Stimulated activated CD4-positive, alpha-beta T cell treated with anti-CD3 and anti-CD28 coated beads, Interleukin-1b, Interleukin-23, amount 100 ng/mL, for 48 hours (primary cell): ENCODE measurements at places on chromosomes 5 and 9.

DNA sequence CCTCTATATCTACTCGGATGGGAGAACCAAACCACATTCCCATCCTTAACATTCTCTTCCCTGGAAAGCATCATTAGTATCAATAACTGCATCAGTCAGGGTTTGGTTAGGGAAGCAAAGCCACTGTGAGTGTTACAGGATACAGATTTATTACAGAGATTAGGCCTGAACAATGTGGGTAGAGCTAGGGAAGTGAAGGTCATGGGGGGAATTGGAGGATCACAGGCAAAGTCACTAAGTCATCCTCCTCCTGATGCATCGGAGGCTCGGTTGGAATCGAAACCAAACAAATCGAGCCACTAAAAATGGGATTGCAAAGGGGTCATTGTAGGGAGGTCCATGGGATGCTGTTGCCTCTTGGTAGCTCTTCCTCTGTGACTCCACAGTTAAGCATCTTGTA, 61.8 kb upstream of the ZBTB43 start:
- DNase-seq: no peak

DNA sequence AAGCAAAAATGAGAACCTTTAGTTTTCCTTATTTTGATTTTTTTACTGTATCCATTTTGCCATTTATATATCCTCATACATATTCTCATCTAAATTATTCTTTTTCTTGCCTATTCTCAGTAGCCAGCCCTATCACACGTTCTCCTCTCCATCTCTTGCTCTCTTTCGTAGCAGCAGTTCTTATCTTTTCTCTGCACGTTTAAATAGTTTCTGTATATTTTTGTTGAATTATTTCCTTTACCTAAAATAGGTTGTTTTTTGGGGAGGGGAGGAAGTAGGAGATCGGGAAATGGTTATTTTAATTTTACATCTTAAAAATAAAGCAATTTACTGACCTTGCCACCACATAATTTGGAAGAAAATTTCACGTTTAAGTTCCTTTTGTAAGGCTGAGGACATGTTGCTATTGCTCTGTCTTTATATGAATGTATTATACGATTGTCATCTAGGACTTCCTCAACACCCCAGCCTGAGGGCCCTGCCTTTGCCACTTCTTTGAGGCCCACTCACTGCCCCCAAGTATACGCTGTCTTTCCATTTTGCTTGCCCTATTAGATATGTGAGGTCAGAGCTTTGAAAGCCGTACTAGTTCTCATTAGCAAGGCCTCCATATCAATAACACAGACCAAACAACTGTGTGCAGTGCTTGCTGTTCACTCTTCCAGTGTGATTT, 140.3 kb downstream of the GNAQ start:
- DNase-seq: no peak

DNA sequence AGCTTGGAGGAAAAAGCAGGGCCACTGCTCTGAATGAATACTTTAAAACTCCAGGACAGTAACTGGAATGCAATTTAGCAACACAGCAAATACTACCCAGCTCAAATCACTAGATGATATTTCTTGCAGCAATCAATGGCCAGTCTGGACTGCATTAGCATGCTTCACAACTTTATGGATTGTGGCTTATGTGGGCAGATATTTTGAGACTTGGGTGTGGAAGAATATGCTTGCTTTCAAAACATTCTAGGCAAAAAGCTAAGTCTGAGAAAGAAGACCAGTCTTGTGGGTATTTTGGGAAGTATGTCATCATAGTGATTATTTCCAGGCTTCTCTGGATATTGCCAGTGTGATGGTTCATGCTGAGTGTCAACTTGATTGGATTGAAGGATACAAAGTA, 3.1 kb downstream of the RANBP3L start:
- no peak for DNase-seq

- DNase-seq: no peak
Measured at GRCh38 chr5:79602889-79603288, 9.4 kb upstream of the TENT2 start.

- DNase-seq: no peak
Measured at GRCh38 chr9:91533382-91533781, 109.8 kb upstream of the NFIL3 start.

GRCh38 chr9:114910541-114910940, 19.9 kb downstream of the TNFSF8 start:
- no peak for DNase-seq

- DNase-seq: no peak
Measured at GRCh38 chr9:125343518-125344275, 82.1 kb downstream of the GAPVD1 start.

DNA sequence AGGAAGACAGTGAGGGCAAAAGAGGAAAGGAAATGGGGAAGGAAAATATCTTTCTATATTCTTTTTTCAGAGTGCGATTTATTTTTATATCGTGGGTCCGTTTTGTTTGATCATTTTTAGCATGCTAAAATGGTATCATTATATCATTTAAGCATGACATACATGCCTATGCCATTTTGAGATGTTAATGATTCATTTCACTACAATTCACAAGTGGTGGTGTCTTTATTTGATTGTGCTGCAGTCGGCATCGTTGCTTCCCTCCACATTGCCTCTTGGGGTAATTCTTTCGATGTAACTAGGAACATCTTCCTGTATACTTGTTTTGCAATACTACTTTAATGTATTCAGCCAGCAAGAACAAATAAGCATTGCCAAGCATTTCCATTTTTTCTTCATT, 145.2 kb downstream of the CFAP90 start:
- no peak for DNase-seq

- DNase-seq: peak; percentile 28
Measured at GRCh38 chr9:94870793-94871558, 144.5 kb downstream of the AOPEP start.

DNA sequence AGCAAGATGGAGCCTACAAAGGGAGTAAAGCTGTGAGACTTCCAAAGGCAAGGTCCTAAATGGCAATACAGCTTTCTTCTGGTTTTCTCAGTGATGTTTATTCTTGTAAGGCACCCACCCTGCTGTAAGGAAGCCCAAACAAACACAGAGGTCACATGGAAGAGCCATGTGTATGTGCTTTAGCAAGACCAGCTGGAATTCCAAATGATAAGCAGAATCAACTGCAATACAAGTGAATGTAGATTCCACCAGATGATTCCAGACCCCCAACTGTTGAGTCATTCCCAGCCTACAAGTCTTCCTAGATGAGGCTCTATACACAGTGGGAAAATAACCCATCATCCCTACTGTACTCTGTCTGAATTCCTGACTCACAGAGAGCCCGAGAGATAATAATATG, 122.8 kb downstream of the DEPDC1B start:
- DNase-seq: no peak

DNA sequence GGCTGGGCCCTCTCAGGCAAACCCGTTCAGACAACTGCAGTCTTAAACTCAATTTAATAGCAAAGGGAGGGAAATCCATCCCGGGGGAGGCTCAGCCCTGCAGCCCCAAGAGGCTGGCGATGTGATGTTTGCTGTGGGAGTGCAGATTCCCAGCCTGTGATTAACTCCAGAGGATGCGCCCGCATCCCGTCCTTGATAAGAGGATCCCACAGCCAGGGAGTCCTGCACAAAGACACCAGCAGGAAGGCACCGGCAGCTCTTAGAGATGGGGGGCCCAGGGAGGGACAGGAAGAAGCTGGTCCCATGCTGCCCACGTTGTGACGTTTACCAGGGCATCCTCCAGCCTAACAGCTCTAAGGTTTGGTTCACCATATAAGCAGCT, 64.7 kb downstream of the MRPL36 start:
- no peak for DNase-seq

DNA sequence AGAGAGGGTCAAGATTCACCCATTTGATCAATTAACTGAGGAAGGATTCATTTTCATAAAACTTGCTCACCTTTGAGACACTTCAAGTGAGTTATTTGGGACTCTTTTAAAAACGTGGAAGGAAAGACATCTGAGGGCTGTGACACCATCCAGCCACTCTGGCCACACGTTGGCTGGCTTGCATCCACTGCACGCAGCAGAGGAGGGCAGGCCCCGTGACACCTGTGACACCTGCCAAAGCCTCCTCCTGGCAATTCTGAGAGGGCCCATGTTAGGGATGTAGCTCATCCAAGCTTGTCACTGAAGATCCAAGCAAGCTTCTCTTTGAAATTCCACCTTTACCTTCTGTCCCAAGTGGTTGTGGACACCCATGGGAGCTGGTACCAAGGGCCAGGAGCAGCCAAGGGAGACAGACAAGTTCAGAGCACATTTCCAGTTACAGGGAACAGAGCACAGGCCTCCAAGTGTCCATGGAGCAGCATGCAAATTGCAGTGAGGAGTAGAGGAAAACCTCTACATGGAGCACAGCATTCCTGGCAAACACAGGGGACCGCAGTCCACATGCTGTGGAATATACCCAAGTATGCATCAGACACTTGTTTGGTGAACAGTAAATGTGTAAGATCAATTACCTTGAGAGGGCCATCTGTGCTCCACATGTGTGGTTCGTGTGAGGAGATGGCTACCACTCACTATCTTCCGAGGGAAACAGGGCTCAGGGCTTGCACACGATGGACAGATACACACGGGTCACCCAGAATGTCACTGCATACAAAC, 4.8 kb downstream of the PRSS3 start:
- no peak for DNase-seq

- DNase-seq: no peak
Measured at GRCh38 chr9:110355911-110356310, 18.2 kb upstream of the TXNDC8 start.

DNA sequence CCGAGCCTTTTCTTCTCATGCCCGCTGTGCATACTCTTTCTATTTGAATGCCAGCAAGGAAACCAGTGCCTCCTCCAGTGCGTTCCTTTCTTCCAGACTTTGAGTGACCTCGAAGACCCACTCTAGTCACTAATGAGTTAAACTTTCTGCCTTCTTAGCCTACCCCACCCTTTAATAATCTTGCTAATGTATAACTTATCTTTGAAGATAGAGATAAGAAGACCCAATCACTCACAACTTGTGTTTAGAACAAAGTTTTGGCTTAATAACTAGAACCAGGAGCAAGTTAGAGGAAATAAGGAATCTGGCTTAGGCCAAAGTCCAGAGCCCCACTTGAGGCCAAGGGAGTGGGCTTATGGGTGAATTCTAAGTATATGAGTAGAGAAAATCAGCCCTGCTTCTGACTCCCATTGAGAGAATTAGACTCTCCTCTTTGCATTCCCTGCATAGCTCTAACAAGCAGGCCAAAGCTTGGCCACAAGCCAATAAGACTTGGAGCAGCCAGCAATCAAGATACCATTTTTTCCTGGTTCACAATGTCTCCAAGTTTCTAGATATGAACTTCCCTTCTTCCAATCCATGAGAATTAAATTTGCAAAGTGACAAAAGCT, 181.5 kb upstream of the PIK3R1 start:
- DNase-seq: no peak

DNA sequence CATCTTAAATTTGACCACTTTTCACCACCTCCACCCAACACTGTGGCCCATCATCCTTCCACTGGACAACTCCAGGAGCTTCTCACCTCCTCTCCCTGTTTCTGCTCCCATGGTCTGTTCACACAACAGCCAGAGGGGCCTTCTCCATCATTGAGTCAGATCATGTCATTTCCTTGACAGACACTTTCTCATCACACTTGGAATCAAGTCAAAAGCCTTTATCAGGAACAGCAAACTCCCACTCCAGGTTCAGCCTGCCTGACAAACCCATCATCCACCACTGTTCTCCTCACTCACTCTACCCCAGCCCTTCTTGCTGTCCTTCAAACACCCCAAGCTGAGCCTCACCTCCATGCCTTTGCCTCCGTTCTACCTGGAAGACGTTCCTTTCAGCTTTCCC, 78.4 kb upstream of the ADRA1B start:
- no peak for DNase-seq

GRCh38 chr5:98735806-98736507, 37.5 kb upstream of the RGMB start:
- no peak for DNase-seq

GRCh38 chr5:8954801-8955200, 591.1 kb downstream of the SEMA5A start:
- no peak for DNase-seq

DNA sequence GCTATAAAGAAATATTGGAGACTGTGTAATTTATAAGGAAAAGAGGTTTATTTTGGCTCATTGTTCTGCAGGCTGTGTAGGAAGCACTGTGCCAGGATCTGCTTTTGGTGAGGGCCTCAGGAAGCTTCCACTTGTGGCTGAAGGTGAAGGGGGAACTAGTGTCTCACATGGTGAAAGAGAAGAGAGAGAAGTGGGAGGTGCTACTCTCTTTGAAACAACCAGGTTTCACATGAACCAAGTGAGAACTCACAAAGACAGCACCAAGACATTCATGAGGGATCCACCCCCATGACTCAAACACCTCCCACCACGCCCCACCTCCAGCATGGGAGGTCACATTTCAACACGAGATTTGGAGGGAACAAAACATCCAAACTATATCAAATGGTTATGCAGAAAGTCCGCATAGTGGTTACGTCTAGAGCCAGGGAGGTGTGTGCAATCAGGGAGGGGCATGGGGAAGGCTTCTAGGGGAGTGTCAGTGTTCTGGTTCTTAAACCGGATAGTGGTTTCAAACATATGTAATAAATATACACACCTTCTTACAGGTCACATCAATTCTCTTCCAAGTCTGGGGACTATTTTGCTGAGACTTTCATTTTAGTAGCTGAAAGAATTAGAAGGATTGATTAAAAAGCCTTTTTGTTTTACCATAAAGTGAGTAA, 113.0 kb downstream of the TRIO start:
- DNase-seq: no peak

- no peak for DNase-seq
Measured at GRCh38 chr9:69745716-69746437, 13.9 kb downstream of the PTAR1 start.

- no peak for DNase-seq
Measured at GRCh38 chr5:173772384-173773059, 115.6 kb upstream of the CPEB4 start.

- no peak for DNase-seq
Measured at GRCh38 chr5:95537501-95537900, 17.3 kb downstream of the SKIC3 start.

GRCh38 chr5:66362046-66362445, 217.9 kb downstream of the SREK1 start:
- DNase-seq: no peak

DNA sequence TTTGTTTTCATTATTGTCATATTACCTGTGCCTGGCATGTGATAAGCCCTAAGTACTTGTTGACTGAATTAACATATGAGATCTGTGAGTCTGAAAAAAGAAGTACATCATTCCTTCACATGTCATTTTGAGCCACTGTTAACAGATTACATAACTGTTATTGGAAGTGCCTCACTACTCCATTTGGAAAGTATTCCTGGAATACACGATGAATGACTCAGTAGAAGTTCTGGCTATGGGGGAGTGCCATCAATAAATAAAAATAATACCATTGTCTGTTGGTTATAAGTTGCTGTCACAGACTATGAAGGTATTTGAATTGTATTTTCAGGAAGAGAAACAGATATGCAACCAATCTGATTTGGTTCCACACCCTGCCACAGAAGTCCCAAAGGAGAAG, 12.9 kb downstream of the NIPSNAP3B start:
- no peak for DNase-seq
